ENCODE measurements at places on chromosomes 1 and 21.

DNA sequence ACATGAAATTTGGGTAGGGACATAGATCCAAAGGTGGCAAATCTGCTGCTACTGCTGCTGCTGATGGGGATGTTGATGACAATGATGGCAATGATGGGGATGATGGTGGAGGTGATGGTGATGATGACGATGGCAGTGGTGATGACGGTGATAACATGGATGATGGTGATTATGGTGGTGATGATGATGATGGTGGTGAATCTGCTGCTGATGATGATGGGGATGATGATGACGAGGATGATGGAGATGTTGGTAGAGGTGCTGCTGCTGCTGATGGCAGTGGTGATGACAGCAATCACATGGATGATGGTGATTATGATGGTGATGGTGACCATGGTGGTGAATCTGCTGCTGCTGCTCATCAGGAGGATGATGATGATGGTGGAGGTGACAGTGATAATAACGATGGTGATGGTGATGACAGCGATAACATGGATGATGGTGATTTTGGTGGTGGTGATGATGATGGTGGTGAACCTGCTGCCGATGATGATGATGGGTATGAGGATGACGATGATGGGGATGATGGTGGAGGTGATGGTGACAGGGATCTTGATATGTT is 341.0 kb upstream of the VAMP3 start:
- DNase-seq = no peak

DNA sequence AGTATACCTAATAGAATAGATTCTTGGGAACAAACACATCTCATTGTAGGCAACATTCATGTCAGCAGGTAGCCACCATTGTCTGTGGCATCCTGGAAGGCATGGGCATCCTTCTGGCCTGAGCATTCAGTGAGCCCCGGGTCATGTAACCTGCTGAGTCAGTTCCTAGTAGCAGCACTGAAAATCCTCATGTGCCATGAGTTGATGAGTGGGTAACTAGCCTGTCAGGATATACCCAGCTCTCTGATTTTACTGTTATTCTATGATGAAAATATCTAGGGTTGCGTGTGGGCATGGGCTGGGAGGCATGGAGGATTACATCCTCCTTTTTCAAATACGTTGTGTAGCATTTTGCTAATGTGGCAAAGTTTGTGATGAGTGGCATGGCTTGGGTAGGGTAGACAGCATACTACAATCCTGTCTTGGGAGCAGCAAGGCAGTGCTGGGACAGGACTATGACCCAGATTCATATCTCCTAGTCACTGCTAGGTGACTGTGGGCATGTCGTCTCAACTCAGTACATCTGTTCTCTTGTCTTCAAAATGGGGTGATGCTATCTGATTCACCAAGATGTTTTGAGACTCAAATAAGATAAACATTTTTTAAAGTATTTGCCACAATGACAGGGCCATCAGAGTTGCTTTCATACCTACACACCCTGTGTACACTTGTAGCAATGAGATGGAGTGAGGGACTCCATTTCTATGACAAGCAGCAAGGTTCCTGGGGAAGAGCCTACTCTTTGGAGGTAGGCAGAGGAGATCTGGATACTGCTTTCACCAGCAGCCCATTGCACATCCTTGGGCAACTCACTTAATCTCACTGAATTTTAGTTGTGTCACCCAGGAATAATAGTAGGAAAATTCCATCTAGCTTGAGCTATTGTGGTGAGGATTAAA is 62.5 kb downstream of the CD58 start:
- DNase-seq = no peak

GRCh38 chr1:14923727-14924452 is 229.7 kb upstream of the TMEM51 start:
- DNase-seq = peak; percentile 30

GRCh38 chr1:40982721-40983120 is 3.2 kb downstream of the CTPS1 start:
- DNase-seq = no peak

- DNase-seq = no peak
These were observed 41.7 kb upstream of the IFFO2 start for GRCh38 chr1:18998016-18998724.

GRCh38 chr1:100539836-100540536 is 2.0 kb downstream of the GPR88 start:
- DNase-seq = peak; percentile 8

DNA sequence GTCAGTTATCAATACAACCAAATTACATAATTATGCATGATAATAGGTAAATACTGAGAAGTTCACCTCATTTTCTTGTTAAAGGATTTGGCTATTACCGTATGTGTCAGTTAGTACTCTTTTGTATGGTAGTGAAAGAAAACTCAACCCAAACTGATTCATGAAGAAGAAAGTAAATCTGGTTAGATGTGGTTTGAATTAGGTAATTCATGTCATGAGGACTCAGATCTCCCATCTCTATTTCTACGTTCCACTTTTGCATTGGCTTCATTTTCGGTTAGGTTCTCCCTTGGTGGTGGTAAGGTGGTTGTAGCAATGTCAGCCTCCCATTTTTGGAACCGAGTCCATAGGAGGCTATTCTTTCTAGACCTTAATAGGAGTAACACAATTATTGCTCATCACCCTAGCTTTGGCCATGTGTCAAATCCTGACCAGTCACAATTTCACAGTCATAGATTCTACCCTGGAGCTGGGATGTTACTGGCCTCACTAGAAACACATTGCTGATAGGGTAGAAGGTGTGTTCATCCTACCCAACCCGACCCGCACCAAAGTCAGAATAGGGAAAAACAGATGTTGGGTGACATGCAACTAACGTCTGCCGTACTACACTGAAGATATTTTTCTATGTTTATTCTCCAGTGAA is 97.6 kb downstream of the OSBPL9 start:
- no peak for DNase-seq

DNA sequence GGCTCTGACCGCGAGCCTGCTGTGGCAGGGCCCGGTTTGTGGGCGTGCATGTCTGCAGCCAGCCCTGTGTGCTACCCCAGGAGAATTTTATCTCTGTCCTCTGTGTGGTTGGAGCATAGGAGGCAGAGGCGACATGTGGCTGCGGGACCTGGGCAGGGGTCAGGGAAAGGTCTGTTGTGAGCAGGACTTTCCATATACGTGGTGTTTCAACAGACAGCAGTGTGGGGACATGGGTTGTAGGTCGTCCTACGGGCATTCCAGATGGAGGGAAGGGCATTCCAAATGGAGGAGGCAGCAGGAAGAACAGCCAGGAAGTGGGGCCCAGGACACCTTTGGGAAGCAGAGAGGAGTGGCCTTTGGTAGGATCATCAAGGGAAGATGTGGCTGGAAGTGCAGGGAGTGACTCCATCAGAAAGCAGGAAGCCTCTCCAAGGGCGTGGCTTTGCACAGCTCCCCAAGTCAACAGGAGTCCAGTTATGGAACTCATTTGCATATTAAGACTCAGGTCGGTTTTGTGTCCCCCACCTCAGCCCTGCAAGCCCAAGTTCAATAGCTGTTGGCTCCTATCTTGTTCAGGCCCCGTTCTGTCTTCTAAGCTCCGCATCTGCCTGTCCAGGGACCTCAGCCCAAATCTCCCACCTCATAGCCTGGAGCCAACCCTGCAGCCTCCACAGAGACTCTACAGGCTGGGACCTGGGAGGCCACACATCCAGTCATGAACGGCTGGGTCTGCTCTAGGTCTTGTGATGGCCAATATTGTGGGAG is 309.1 kb downstream of the MATN1 start:
- DNase-seq = no peak

DNA sequence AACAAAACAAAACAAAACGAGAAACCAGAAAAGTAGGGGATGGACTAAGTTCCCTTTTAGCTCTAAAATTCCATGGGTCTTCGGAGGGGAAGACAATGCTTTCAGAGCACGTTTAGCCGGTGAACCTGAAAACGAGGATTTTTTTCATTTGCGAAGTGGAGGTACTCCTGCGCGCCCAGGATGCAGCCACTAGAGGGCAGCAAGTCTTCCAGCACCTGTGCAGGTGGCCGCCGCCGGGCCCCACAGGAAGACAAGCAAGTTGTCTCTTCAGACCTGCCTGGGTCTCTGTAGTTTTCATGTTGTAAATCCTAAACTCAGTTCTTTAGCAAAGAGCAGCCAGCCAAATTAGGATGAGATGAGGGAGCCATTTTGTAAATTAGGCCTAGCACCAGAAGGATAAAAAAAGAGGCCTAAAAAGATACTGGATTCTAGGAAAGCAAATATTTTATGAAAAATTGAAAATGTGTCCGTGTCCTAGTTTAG is 17.7 kb upstream of the SNX27 start:
- peak; percentile 87 for DNase-seq

DNA sequence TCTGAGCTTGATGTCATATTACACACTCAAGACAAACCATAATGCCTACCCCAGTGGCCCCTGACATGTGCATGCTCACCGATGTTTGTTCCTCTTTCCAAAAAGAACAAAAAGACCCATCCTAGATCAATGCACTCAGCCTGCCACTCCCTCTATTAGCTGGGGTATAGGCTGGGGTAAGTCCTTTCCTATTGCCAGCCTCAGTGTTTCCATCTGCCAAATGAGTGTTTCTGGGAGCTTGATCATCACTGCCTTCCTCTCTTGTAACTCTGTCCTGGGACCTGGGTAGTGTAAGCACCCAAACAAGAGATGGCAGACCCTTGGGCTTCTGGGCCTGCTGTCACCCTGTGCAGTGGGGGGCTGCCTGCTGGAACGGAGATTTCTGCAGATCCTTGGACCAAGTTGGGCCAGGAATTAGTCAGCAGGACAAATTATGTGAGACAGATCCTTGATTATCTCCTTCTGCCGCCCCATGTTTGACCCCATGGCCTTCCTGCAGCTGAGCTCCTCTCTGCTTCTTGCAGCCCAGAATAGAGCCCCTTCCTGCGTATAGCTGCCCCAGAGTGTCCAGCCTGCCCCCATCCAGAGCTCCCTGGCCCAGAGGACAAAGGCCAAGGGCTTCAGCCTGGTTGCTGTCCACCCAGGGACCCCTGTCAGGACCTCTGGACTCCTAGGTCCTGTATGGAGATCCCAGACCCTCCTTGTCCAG is 31.5 kb upstream of the LRP8 start:
- no peak for DNase-seq

- DNase-seq = no peak
These were observed 923.4 kb downstream of the NCAM2 start for GRCh38 chr21:21921410-21922232.

DNA sequence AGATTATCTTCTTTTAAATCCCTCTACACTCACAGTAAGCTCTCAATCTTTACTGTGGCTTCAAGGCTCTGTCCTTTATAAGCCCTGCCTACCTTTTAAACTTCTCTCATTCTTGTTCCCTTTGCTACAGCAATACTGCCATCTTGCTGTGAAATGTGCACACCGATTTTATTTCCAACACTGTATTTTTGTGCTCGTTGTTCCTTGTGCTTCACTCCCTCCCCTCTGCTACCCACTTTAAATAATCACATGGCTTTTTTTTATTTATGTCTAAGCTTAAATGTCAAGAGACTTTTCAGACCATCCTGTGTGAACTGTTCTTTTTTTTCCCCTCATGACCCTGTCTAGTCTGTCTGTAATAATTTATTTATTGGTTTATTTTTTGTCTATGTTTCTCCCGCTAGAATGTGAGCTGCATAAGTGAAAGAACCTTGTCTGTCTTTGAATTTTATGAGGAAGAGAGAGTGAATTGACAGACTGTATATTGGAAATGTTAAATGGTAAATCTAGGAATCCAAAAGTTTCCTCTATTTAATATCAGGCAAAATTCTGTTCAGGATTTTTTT is 45.7 kb downstream of the ABCD3 start:
- no peak for DNase-seq

Measured in stimulated activated CD4-positive, alpha-beta T cell treated with anti-CD3 and anti-CD28 coated beads, Interleukin-4, amount 100 ng/mL, for 1 hour (primary cell).